ENCODE measurements at places on chromosomes 3 and 15. TPM values are rescaled to one million over a fixed set of nuclear protein-coding genes. Genes with fewer than 3 reads are reported as not detected.

Gene RBM15B
- 16.9 TPM for total RNA-seq

Gene CTXND1
- not detected for total RNA-seq

Gene CPLX3
- total RNA-seq, result not detected

Gene SLC28A2
- not detected for total RNA-seq

- no peaks in the 10 kb centered on the region for H3K4me1 ChIP-seq
- H3K27ac ChIP-seq, result no peak overlapping the region
- peaks cover 11% of the 10 kb centered on the region for H3K27me3 ChIP-seq
- H3K36me3 ChIP-seq, result no peaks in the 10 kb centered on the region
- no peak overlapping the region for H3K4me3 ChIP-seq
These were observed 95.0 kb upstream of the ICE2 start for GRCh38 chr15:60573936-60574335.

DNA sequence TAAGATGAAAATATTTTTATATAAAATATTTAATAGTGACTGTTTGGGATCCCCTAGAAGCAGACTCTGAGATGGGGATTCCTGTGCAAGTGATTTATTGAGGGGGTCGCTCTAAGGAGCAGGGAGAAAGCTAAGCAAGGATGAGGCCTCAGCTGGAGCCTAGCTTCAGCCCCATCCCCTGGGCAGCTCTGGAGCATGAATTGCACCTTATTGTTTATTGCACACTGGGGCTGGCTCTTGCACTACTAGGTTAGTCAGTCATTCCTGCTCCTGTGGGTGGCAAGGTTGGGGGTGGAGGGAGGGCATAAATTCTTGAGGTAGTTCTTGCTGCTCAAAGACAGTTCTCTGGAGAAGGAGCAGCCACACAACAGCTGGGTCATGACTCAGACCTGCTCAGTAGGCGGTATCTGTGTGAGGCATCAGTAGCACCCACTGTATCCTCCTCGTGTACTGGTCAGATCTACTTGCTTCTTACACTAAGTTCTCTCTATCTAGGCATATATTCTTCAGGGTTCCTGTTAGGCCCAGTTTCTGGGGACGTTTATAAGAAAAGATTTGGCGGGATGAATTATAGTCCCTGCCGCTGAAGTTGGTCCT, 27.2 kb upstream of the TNFSF10 start:
- no peaks in the 10 kb centered on the region for H3K27me3 ChIP-seq
- DNase-seq, result peak; percentile 89
- peak overlapping the region; percentile 34 for H3K27ac ChIP-seq

GRCh38 chr15:94769089-94769488, 537.7 kb downstream of the MCTP2 start:
- no peak overlapping the region for H3K4me3 ChIP-seq
- no peaks in the 10 kb centered on the region for H3K27me3 ChIP-seq
- H3K27ac ChIP-seq, result no peak overlapping the region
- DNase-seq, result no peak
- H3K4me1 ChIP-seq, result no peaks in the 10 kb centered on the region

DNA sequence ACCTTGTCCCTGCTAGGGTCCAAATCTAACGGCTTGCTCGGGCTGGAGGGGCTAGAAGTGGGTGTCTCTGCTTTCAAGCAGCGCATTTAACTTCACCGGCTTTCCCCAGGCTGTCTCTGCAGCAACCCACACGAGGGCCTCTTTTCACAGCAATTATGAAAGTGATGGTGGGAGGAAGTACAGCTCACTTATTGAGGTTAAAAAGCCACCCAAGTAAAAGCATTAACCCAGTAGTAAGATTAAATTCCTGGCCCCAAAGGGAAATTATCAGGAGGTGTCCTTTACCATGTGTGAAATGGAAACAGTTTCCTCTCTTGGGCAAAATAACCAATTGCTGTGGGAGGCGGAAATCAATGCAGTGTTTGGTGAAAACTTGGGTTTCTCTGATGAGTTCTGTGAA, 41.1 kb downstream of the NGRN start:
- no peak for DNase-seq
- no peaks in the 10 kb centered on the region for H3K27me3 ChIP-seq

DNA sequence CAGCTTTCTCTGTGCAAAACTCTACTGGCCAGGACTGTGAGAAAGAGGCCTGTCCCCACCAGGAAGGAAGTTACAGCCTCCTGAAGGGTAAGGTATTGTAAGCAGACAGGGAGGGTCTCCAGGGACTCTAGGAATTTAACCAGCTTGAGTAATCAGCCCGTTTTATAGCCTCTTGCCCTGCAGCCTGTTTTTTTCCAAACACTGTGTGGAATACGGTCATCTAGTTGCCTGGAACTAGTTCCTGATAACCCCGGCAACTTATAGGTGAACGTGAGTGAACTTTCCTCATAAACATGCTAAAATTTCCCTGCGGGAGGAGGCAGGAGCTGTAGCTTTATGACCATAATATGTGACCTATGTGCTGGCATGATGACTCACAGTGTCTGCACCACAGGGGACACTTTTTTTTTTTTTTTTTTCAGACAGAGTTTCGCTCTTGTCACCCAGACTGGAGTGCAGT, 60.1 kb upstream of the DAZL start:
- H3K4me1 ChIP-seq, result no peaks in the 10 kb centered on the region
- no peaks in the 10 kb centered on the region for H3K36me3 ChIP-seq
- no peak overlapping the region for H3K27ac ChIP-seq

DNA sequence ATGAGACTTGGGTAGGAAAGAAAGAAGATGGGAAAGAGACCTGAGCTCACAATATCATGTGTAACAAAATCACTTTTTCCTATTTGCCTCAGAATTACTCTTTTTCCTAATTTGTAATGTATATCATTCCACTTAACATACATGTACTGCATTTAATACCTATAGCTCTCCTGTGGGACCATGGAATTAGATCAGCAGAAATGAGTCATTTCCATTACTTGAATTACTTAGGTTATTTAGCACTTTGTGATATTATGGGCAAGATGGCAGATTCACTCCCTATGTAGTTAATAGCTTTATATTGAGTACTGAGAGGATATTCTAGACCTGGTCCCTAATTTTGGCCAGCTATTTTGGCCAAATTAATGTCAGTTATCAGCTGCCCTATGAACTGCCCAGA, 70.5 kb downstream of the ZNF609 start:
- no peak overlapping the region for H3K4me3 ChIP-seq
- peaks cover 13% of the 10 kb centered on the region for H3K4me1 ChIP-seq
- DNase-seq, result no peak
- H3K27me3 ChIP-seq, result no peaks in the 10 kb centered on the region
- no peak overlapping the region for H3K27ac ChIP-seq

- no peaks in the 10 kb centered on the region for H3K27me3 ChIP-seq
- no peak overlapping the region for H3K4me3 ChIP-seq
These were observed 107.9 kb downstream of the LRTM1 start for GRCh38 chr3:54819946-54820345.

DNA sequence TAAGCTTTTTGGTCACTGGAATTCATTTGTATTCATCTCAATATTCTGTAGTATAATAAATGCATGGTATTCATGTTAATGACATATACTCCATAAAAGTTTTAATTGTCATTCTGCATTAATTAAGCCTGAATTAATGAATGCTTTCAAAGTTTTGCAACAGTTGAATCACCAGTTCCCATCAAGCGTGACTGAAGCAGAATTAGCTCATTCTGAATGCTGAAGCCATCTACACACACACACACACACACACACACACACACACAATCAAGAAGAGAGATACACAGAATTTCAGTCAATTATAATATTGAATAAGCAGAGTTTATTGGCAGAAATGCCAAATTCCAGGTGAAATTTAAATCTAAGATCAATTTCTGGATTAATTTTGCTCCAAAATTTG, 252.1 kb upstream of the KCNMB2 start:
- no peak overlapping the region for H3K4me3 ChIP-seq
- no peak overlapping the region for H3K27ac ChIP-seq
- H3K36me3 ChIP-seq, result no peaks in the 10 kb centered on the region
- DNase-seq, result no peak

DNA sequence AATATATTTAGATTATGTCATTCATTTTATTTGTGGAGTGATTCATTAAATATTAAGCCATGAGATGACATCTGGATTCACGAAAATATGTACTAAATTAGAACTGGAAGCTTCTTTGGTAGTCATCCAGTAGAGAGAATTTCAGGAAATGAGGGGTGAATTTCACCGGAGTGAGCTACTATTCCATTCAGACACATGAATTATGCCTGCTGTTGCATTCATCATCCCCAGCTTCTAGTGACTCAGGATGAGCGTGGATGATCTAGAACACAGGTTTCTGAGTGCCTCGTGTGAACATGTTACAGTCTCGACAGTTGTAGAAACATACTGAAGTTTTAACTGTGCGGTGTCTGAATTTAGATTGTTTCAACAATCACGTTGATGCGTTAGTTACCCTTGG, 42.9 kb upstream of the GABRG3 start:
- no peak for DNase-seq
- H3K4me3 ChIP-seq, result no peak overlapping the region
- no peaks in the 10 kb centered on the region for H3K27me3 ChIP-seq
- H3K27ac ChIP-seq, result no peak overlapping the region
- H3K36me3 ChIP-seq, result no peaks in the 10 kb centered on the region

Data from SJSA1 (cell line).